Chondrocyte (in vitro differentiated cells): ENCODE measurements at places on chromosomes 12 and 14. TPM values are rescaled to one million over a fixed set of nuclear protein-coding genes. Genes with fewer than 3 reads are reported as not detected.

Gene ACVRL1
- 0.36 to 0.60 TPM in 2 of 3 replicates, not detected in the other for total RNA-seq

Gene CCDC38
- not detected in 3 replicates for total RNA-seq

Gene ST8SIA1
- total RNA-seq: 0.15 to 1.6 TPM (median 1.2 TPM) in 3 replicates

Gene IL31
- not detected in 3 replicates for total RNA-seq

Gene OLR1
- 0.28 TPM in 1 of 3 replicates, not detected in the others for total RNA-seq

Gene HAL
- 0.10 to 0.92 TPM (median 0.28 TPM) in 3 replicates for total RNA-seq

Gene FKBP3
- total RNA-seq: 49.1 to 70.1 TPM (median 49.6 TPM) in 3 replicates

Gene KMT2D
- 65.4 to 73.8 TPM (median 70.7 TPM) in 3 replicates for total RNA-seq

Gene SYT10
- total RNA-seq: not detected in 3 replicates

Gene GUCY2C
- not detected in 3 replicates for total RNA-seq

Gene LRRK2
- 0.05 to 0.36 TPM (median 0.35 TPM) in 3 replicates for total RNA-seq

Gene PTPRR
- 0.12 to 0.26 TPM in 2 of 3 replicates, not detected in the other for total RNA-seq

Gene DERA
- 15.5 to 26.2 TPM (median 16.0 TPM) in 3 replicates for total RNA-seq

Gene RPL10L
- total RNA-seq: not detected in 3 replicates

Gene NKX2-1
- total RNA-seq: not detected in 3 replicates

Gene DHRS2
- total RNA-seq: not detected in 3 replicates

Gene PMCH
- total RNA-seq: not detected in 3 replicates

Gene PLEKHG3
- 46.3 to 133 TPM (median 131 TPM) in 3 replicates for total RNA-seq

Gene TRHDE
- 0.34 to 1.2 TPM (median 0.87 TPM) in 3 replicates for total RNA-seq

Gene TBC1D30
- total RNA-seq: 1.7 to 2.0 TPM (median 1.7 TPM) in 3 replicates

Gene SALL2
- total RNA-seq: 8.7 to 13.1 TPM (median 10.1 TPM) in 3 replicates

Gene ASCL1
- total RNA-seq: not detected in 3 replicates

Gene BICD1
- 30.5 to 55.2 TPM (median 31.3 TPM) in 3 replicates for total RNA-seq

Gene RNASE3
- total RNA-seq: not detected in 3 replicates

Gene FAIM2
- total RNA-seq: 0.47 to 1.3 TPM (median 0.74 TPM) in 3 replicates

Gene ESRRB
- total RNA-seq: 0.13 to 0.24 TPM (median 0.15 TPM) in 3 replicates
